Dermis blood vessel endothelial cell (primary cell): ENCODE measurements at places on chromosomes 16 and 17. TPM values are rescaled to one million over a fixed set of nuclear protein-coding genes. Genes with fewer than 3 reads are reported as not detected.

SCIMP gene
- total RNA-seq: not detected in 2 replicates

EFCAB5 gene
- 0.17 and 0.70 TPM in 2 replicates for total RNA-seq

PPM1E gene
- total RNA-seq: under 0.01 and 0.14 TPM in 2 replicates

SLC16A5 gene
- 11.4 and 17.1 TPM in 2 replicates for total RNA-seq

KCNJ18 gene
- not detected in 2 replicates for total RNA-seq

ASPA gene
- total RNA-seq: not detected in 2 replicates

ZNF624 gene
- 3.9 and 7.0 TPM in 2 replicates for total RNA-seq

ITGAX gene
- total RNA-seq: 0.14 and 0.34 TPM in 2 replicates
